Left cardiac atrium (tissue), 4 donors: ENCODE measurements at places on chromosomes 4 and X.

- no peak for DNase-seq
Measured at GRCh38 chrX:77434962-77435361, 12.2 kb upstream of the FGF16 start.

DNA sequence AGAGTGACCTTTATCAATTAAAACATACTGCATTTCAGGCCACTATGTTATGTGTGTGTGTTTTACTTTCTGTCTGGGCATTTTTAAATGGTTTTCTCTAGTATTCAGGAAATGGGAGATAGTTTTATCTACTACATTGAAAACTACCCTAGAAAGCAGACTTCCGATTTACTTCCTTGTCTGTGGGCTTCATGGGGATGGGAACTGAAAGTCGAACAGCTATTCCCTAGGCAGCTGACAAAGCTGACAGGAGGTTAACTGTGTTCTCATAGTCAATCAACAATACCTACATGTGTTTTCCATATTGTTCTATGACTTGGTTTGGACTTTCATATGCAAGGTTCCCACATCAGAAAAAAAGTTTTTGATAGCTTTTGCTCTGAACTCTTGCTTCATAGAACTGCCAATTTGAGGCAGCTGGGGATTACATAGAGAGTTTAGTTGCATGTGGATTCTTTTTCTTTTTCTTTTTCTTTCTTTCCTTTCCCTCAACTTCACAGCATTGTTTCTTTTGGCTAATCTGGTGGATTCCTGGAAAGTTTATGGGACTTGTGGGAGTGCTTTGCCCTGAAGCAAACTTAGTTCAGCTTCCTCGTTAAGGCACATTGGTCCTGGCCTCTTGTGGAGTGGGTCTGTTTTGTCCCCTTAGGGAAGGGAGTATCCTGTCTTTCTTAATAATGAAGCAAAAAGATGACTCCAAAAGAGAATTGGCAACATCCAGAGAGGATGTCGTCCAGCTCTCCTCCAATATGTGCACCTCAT, 327.1 kb upstream of the GIMD1 start:
- DNase-seq: no peak

GRCh38 chr4:2786152-2786671, 6.7 kb upstream of the SH3BP2 start:
- no peak for DNase-seq

DNA sequence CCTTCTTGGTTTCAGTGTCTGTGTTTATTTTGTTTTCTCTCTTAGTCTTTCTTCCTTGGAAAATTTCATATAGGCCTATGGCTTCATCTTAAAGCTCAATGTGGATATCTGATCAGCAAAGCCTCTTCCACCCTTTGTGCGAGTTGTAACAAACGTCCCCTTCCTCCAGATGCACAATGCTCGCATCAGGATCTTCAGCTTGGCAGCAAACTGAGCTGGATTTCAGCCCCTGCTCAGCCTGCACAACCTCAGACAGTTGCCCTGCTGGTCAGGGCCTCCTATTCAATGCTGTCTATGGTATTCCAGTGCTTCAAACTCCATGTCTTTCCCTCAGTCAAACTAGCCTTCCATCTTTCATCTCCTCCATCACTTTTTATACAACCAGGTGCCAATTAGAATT, 309.4 kb downstream of the ARHGAP24 start:
- DNase-seq: no peak

DNA sequence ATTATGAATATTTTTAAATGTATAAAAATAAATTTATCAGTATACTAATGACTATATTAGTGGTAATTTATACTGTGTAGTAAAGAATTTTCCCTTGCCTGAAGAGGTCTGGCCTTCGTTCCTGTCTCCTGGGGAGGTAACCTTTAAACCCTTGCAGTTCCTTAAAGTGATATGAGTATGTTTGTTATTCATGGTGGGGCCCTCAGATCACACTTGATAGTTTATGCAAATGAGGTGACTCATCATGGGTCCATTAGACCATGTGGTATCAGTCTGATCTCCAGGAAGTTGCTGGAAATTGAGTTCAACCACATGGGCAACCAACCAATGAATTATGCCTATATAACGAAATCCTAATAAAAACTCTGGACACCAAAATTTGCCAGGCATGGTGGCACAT, 904.1 kb downstream of the RPA4 start:
- no peak for DNase-seq

DNA sequence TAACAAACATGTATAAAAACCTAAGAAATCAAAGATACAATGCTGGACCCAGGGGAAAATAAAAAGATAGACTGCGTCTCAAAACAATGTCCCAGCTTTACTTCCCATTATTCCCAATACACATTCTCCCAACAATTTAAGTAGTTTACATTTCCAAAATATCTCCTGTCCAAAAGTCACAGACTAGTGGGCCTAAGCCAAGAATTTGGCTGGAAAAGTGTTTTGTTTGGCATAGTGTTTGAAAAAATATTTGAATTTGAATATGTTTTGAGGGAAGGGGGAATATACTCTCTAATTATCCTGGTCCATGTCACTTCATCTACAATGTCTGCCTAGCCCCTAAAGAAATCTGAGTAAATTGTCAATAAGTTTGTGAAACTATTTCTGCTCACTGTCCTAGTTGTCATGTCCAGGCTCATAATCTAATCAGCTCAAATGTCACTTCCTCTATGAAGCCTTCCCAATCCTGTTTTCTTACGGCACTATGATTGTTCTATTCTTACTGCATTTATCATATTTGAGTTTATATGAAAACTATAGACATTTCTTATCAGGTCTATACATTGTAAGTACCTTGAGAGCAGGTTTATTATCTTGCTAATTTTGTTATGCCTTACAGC, 74.4 kb downstream of the SEC24D start:
- DNase-seq: no peak

DNA sequence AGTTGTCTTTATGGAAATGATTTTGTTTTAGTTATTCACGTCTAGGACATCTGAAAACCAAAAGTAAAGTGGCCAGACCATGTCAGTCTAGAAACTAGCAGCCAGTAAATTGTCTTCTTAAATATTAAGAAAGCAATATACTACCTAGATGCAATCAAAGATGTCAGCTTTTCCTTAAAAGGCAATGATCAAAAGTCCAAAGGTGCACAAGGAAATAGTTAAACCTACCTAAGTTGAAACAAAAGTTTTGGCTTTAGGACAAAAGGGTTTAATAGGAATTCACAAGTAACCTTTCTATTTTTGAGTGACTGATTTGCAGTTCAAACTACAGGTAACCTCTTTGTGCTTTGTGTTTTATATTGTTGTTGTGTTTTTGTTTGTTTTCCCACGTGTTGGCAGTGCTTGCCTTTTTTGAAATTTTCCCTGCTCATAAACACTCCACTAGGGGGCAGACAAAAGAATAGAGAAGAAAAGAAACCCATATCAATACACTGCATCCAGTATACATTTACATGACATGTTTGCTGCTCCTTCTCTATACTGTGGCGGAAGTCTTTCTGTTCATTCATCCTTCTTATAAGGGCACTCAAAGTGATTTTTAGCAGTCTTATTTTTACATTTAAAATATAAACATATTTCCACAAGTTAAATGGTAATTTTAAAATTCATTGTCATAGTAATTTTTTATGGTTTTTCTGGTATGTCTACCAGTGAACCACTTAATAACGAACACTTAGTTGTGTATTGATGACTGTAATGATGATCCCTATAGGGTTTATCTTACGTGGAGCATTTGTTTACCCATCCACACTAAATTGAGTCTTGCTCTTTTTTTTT, 62.7 kb downstream of the GAB1 start:
- DNase-seq: no peak

GRCh38 chrX:29419774-29420553, 795.4 kb upstream of the MAGEB2 start:
- no peak for DNase-seq

GRCh38 chrX:2620576-2620975, 70.5 kb upstream of the CD99 start:
- DNase-seq: no peak

- DNase-seq: peak; percentile 24
Measured at GRCh38 chr4:163048447-163048846, 118.2 kb downstream of the NAF1 start.

GRCh38 chr4:59818656-59819055, 1381.5 kb upstream of the ADGRL3 start:
- no peak for DNase-seq
